ENCODE measurements at places on chromosomes 5 and 9. TPM values are rescaled to one million over a fixed set of nuclear protein-coding genes. Genes with fewer than 3 reads are reported as not detected.

Gene STPG3
- total RNA-seq: not detected

Gene TAF11L4
- not detected for total RNA-seq

Gene ADRB2
- total RNA-seq: 0.81 TPM

Gene FBP1
- not detected for total RNA-seq

Gene C5orf46
- total RNA-seq: not detected

Gene NPDC1
- 57.3 TPM for total RNA-seq

Gene CBY3
- total RNA-seq: not detected

Gene EMB
- 169 TPM for total RNA-seq

Gene PCDHB3
- total RNA-seq: not detected

Gene CNTRL
- 89.2 TPM for total RNA-seq

Gene GGTA1
- total RNA-seq: 0.20 TPM

Gene FNBP1
- total RNA-seq: 157 TPM

Gene PCDHB11
- not detected for total RNA-seq

Gene SLC34A1
- 0.32 TPM for total RNA-seq

Gene ZNF484
- total RNA-seq: 13.0 TPM
